ENCODE measurements at places on chromosomes 16 and 17.

- no peak overlapping the region for H3K4me3 ChIP-seq
- no peak for DNase-seq
- H3K4me1 ChIP-seq: no peaks in the 10 kb centered on the region
- no peak overlapping the region for H3K27ac ChIP-seq
These were observed 400.5 kb upstream of the CCL2 start for GRCh38 chr17:33854596-33854995.

DNA sequence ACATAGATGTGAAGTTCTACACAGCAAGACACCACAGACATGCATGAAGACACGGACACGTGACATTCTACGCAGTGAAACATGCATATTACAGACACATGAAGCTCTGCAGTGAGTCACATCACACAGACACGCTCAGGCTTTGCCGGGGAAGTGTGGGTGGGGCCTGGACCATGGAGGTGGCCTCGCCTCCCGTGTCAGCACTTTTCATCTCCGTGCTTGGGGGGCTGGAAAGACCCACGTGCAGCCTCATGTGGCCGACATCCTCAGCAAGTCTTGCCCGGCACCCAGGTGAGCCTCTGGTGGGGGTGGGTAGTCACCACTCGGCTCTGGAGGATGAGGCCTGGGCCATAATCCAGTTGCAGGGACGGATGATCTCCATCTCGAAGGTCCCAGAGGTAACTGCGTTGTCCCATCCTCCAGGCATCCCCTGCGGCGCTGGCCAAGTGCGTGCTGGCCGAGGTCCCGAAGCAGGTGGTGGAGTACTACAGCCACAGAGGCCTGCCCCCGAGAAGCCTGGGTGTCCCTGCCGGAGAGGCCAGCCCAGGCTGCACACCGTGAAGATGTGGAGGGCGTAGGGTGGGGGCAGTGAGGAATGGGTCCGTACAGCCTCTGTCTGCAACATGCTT, 17.3 kb upstream of the DPEP1 start:
- no peak for DNase-seq
- no peaks in the 10 kb centered on the region for H3K36me3 ChIP-seq
- H3K27me3 ChIP-seq: no peaks in the 10 kb centered on the region
- peaks cover 8% of the 10 kb centered on the region for H3K4me1 ChIP-seq

GRCh38 chr17:62652251-62653001, 25.0 kb downstream of the MRC2 start:
- H3K4me1 ChIP-seq: peaks cover 18% of the 10 kb centered on the region
- H3K36me3 ChIP-seq: no peaks in the 10 kb centered on the region
- H3K4me3 ChIP-seq: peak overlapping the region; percentile 80

- no peak within 1 kb of the TSS for H3K27ac ChIP-seq
- DNase-seq: no peak
- no peaks in the 10 kb centered on the region for H3K4me1 ChIP-seq
- no peak within 1 kb of the TSS for H3K4me3 ChIP-seq
- peaks cover 38% of the 10 kb centered on the region for H3K27me3 ChIP-seq
These were observed at the start of gene MMP2 for GRCh38 chr16:55478827-55479429. TSS of gene MMP2 (plus strand) at chr16:55479198. CDS start at chr16:55479480, 282 bp downstream.

- no peak overlapping the region for H3K27ac ChIP-seq
- no peak overlapping the region for H3K4me3 ChIP-seq
- H3K27me3 ChIP-seq: peaks cover 4% of the 10 kb centered on the region
- no peaks in the 10 kb centered on the region for H3K4me1 ChIP-seq
- DNase-seq: no peak
These were observed 23.8 kb upstream of the ABCC1 start for GRCh38 chr16:15925631-15926030.

DNA sequence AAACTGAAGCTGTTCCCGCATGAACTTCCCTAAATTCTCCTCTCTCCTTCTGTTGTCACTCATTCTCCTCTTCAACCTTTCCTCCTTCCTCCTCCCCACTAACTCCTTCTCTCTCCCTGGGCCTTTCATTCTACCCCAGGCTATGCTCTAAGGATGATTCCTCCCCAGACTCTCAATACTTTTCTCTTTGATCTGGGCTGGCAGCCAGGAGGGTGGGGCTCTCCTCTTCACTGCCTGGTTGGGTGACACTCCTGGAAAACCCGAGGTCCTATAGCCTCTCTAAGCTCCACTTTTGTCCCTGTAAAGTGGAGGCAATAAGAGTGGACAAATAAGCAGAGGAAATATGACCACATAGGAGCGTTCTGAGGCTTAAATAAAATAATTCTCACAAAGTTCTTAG, 46.2 kb downstream of the HSD17B2 start:
- peaks cover 8% of the 10 kb centered on the region for H3K4me1 ChIP-seq
- no peaks in the 10 kb centered on the region for H3K36me3 ChIP-seq
- no peak for DNase-seq
- no peak overlapping the region for H3K27ac ChIP-seq
- no peak overlapping the region for H3K4me3 ChIP-seq

DNA sequence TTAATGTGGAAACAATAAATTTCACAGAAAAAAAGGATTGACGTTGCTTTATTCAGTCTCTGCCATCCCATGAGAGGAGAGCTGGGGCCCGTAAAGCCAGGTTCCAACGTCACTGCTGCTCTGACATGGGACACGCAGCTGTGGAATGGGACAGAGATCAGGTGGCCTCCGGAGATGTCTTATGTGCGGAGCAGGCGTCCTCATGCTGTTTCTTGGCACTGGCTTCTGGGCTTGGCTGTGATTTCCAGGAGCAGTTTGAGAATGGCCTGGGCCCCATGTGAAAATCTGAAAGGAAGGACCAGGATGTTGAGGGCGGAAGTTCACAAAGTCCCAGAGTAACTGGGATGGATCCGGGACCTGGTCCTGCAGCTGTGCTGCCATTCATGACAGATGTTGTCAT, 32.4 kb downstream of the NDEL1 start:
- no peak overlapping the region for H3K27ac ChIP-seq
- H3K4me3 ChIP-seq: no peak overlapping the region
- peaks cover 4% of the 10 kb centered on the region for H3K36me3 ChIP-seq
- H3K27me3 ChIP-seq: no peaks in the 10 kb centered on the region
- no peak for DNase-seq

DNA sequence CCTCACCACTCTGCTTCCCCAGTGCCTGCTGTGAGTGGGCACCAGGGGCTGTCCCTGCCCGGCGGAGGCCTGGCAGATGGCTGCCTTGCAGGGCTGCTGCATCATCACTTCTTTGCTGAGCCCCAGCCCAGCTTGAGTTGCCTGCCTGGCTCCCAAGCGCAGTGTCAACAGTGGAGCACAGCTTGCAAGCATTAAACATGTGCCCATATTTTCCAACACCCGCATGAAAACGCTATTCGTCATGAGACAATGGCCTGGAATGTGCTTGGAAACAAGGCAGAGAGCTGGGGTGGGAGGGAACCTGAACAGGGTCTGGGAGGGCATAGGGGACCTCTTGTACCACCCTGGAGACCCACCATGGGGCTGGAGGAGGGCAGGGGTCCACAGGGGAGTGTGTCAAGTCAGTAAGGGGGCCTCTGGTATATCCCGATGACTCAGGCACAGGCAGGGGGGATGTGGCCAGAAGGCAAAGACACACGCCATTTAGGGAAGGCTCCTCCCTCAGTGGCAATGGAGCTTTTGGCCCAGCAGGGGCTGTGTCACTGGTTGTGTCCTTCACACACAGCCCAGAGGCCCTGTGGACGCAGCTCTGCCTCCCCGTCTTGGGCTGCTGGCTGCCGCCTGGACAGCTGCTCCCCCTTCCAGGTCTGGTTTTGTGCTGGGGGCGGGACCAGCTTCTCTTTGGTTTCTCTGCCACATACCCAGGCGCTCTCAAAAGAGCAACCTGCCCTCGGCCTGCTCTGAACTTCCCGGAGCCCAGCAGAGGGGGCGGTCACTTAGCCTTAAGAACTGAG, 17.4 kb upstream of the MTSS2 start:
- no peaks in the 10 kb centered on the region for H3K4me1 ChIP-seq
- no peak overlapping the region for H3K27ac ChIP-seq
- DNase-seq: no peak
- no peaks in the 10 kb centered on the region for H3K27me3 ChIP-seq
- H3K36me3 ChIP-seq: peaks cover 5% of the 10 kb centered on the region

GRCh38 chr17:76136276-76137000, 4.6 kb downstream of the FOXJ1 start:
- H3K4me1 ChIP-seq: peaks cover 25% of the 10 kb centered on the region
- peak overlapping the region; percentile 48 for H3K27ac ChIP-seq
- no peak overlapping the region for H3K4me3 ChIP-seq
- H3K36me3 ChIP-seq: no peaks in the 10 kb centered on the region
- H3K27me3 ChIP-seq: peaks cover 5% of the 10 kb centered on the region

GRCh38 chr16:89119661-89120141, 26.0 kb downstream of the ACSF3 start:
- peak; percentile 25 for DNase-seq
- peaks cover 28% of the 10 kb centered on the region for H3K36me3 ChIP-seq
- H3K27me3 ChIP-seq: no peaks in the 10 kb centered on the region
- H3K4me3 ChIP-seq: no peak overlapping the region

- peaks cover 4% of the 10 kb centered on the region for H3K27me3 ChIP-seq
- no peak overlapping the region for H3K4me3 ChIP-seq
- no peaks in the 10 kb centered on the region for H3K36me3 ChIP-seq
- H3K27ac ChIP-seq: no peak overlapping the region
- peaks cover 1% of the 10 kb centered on the region for H3K4me1 ChIP-seq
These were observed 9.3 kb downstream of the CCDC40 start for GRCh38 chr17:80045703-80046102.

GRCh38 chr16:11212798-11213196, 43.2 kb downstream of the SOCS1 start:
- DNase-seq: no peak
- H3K4me1 ChIP-seq: peaks cover 11% of the 10 kb centered on the region
- H3K36me3 ChIP-seq: peaks cover 17% of the 10 kb centered on the region
- H3K27ac ChIP-seq: no peak overlapping the region

DNA sequence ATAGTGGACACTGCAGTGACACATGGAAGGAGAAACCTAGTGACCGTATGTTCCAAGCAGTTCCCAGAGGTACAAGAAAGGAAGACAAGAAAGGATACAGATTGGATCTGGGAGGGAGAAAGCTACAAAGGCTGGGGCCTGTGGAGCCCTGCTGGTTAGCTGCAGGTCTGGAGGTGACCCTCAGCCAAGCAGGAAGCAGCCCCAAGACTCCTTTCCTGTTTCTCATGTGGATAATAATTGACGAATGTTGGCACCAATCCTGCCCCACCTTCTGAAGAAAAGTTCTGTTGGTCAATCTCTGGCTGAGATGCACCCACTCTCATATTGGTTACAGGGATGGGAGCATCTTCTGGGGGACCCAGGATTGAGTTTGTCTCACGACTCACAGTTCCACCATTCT, 99.8 kb downstream of the SHISA6 start:
- no peaks in the 10 kb centered on the region for H3K27me3 ChIP-seq
- DNase-seq: no peak
- H3K4me1 ChIP-seq: no peaks in the 10 kb centered on the region
- no peak overlapping the region for H3K4me3 ChIP-seq

DNA sequence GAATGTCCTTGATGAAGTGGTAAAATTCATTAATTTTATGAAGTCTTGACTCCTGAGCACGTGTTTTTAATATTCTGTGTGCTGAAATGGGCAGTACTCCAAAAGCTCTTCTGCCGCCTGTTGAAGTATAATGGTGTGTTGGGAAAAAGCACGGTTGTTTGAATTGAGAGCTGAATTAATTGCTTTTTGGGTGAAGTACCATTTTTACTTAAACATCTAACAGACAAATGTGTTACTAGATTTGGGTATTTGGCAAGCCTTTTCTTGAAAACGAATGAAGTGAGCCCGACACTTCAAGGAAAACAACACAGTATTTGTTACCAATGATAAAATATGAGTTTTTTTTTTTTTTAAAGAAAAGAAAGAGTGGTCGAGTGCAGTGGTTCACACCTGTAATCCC, 22.5 kb downstream of the WWP2 start:
- H3K27me3 ChIP-seq: no peaks in the 10 kb centered on the region
- H3K36me3 ChIP-seq: peaks cover 14% of the 10 kb centered on the region
- H3K4me1 ChIP-seq: peaks cover 6% of the 10 kb centered on the region
- DNase-seq: no peak
- no peak overlapping the region for H3K27ac ChIP-seq

DNA sequence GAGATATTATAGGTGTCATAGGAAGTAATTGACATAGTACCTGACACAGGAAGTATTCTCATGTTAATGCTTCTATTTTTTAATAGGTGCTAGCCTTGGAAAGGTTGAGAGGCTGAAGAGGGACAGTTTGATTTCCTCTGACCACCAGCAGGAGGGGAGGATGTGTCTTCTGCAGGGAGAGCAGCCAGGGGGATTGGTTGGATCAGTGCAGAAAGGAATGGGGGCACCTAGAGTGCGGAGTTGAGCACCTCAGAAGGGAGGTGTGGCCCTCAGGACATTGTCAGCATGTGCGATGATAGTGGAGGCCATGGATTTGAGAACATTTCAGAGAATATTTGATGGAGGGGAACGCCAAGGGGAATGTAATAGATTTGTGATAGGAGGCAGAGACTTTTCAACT, 23.4 kb downstream of the HAPSTR1 start:
- no peak for DNase-seq
- no peak overlapping the region for H3K4me3 ChIP-seq
- H3K36me3 ChIP-seq: peaks cover 41% of the 10 kb centered on the region

DNA sequence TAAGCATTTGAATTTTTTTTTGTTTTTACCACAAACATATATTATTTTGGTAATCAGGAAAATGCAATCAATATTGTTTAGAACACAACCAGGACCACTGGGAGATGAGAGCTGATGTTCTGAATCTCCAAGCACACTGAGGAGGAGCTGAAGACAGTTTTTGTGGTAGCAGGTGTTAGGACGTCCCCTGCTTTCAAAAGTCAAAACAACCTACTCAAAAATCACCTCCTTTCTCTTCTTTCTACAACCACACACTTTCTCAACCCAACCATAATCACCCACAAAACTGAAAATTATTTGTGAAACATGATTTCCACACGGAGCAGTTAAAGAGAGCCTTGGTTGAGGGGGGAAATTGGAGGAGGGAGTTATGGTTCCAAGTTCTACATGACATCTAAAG, 26.7 kb upstream of the CFAP20 start:
- H3K27me3 ChIP-seq: no peaks in the 10 kb centered on the region
- H3K4me3 ChIP-seq: no peak overlapping the region
- H3K27ac ChIP-seq: no peak overlapping the region
- no peaks in the 10 kb centered on the region for H3K4me1 ChIP-seq

- H3K27ac ChIP-seq: no peak overlapping the region
- DNase-seq: peak; percentile 82
- no peak overlapping the region for H3K4me3 ChIP-seq
- H3K4me1 ChIP-seq: peaks cover 5% of the 10 kb centered on the region
- no peaks in the 10 kb centered on the region for H3K27me3 ChIP-seq
These were observed 68.2 kb downstream of the MYO18A start for GRCh38 chr17:29111816-29112499.
